ENCODE measurements at places on chromosomes 4 and X. TPM values are rescaled to one million over a fixed set of nuclear protein-coding genes. Genes with fewer than 3 reads are reported as not detected.

The CLGN gene
- total RNA-seq = not detected

The CSN1S1 gene
- total RNA-seq = not detected

The IL9R gene
- total RNA-seq = not detected

The CT45A3 gene
- not detected for total RNA-seq

The NUP62CL gene
- total RNA-seq = not detected

The ANTXR2 gene
- total RNA-seq = 187 TPM

The CD38 gene
- not detected for total RNA-seq

The IL13RA2 gene
- not detected for total RNA-seq

The SORBS2 gene
- 13.9 TPM for total RNA-seq

The SSX1 gene
- total RNA-seq = not detected

The RRH gene
- 0.08 TPM for total RNA-seq

All from myocyte (in vitro differentiated cells).